ENCODE measurements at places on chromosomes 7 and 10. TPM values are rescaled to one million over a fixed set of nuclear protein-coding genes. Genes with fewer than 3 reads are reported as not detected.

Gene GIMAP2
- total RNA-seq = 12.2 TPM

Gene MEPCE
- 19.8 TPM for total RNA-seq

GRCh38 chr10:112724404-112724991 is 225.5 kb upstream of the TCF7L2 start:
- DNase-seq = no peak

Gene CYP2C8
- 0.57 TPM for total RNA-seq

DNA sequence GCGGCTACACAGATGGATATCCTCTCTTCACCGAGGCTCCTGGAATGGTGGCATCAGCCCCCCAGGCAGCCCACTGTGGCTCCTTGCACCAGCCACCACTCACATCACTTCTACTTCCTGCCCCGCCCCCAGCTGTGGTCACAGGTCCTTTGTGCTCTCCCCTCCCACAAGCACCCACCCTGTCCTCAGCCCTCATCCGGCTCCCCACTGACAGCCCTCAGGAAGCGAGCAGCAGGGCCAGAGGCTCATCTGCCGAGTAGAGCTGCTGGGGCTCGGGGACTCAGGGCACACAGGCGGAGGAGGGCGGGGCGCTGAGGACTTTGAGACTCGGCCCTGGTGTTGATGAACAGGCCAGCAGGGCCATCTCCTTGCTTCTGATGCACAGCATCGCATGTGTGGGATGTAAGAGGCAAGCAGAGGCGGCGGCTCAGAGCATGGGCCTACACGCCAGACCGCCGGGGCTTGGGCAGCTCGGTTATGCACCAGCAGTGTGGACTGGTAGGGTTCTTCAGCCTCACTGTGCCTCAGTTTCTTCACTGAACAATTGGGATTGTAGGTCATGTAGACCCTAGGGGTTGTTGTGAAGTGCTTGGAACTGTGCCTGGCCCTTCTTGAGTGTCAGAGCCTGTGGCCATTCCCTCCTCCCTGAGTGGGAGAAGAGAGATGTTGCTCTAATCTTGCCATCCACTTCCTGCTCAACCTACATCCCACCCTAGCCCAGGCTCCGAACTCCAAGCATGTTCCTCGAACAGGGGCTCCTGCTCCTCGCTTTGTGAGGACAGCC is at the start of gene PRF1:
TSS of gene PRF1 (minus strand) at position 77 of the 784 bp plus-strand sequence. CDS start 1,839 bp downstream, outside the sequence.
- no peak for DNase-seq

DNA sequence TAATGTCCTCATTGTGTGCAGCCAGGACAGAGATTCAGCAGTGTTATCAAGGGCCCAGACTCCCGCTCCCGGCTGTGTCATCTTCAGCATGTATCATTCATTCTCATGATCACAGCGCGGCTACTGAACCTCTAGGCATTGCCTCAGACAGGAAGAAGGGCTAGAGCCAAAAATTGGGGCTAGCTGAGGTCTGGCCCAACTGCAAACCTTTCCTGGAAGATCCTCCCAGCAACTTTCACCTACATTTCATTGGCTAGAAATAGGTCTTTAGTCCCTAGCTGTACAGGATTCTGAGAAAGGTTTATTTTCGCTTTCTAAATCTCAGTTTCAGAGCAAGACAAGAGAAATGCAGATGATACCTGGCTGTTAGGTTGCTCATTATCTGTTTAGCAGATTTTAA is 81.9 kb downstream of the CREM start:
- DNase-seq = no peak

GRCh38 chr10:42553064-42553407 is 85.3 kb downstream of the ZNF33B start:
- no peak for DNase-seq

- DNase-seq = no peak
Measured at GRCh38 chr7:96775046-96775445, 65.4 kb upstream of the SEM1 start.

GRCh38 chr10:15439341-15439842 is 68.3 kb upstream of the FAM171A1 start:
- peak; percentile 86 for DNase-seq

Gene SIRT1
- 21.6 TPM for total RNA-seq

Gene INHBA
- total RNA-seq = 71.2 TPM

DNA sequence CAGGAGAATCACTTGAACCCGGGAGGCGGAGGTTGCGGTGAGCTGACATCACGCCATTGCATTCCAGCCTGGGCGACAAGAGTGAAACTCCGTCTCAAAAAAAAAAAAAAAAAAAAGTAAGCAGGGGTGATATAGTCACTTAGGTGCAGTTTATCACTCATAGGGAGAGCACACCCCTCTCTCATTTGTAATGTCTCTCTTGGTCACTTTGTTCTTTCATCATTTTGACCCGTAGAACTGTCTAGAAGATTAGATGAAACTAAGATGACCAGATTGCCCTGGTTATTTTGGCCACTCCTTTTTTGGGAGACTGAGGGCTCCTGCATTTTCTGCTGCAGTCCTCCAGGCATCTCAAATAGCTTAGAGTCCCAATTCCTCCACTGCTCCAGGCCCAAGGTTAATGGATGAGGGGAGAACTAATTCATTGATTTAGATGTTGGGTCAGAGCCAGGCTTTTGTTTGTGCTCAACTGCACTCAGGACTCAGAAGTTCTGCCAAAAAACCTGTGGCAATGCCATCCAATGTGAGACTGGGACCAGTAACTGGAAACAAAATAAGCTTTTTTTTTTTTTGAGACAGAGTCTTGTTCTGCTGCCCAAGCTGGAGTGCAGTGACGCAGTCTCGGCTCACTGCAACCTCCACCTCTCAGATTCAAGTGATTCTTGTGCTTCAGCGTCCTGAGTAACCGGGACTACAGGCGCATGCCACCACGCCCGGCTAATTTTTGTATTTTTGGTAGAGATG is 50.0 kb upstream of the CAMK1D start:
- no peak for DNase-seq

- DNase-seq = no peak
Measured at GRCh38 chr7:108149908-108150307, 19.7 kb upstream of the LAMB4 start.

GRCh38 chr10:87547734-87548311 is 43.1 kb downstream of the MINPP1 start:
- DNase-seq = no peak

DNA sequence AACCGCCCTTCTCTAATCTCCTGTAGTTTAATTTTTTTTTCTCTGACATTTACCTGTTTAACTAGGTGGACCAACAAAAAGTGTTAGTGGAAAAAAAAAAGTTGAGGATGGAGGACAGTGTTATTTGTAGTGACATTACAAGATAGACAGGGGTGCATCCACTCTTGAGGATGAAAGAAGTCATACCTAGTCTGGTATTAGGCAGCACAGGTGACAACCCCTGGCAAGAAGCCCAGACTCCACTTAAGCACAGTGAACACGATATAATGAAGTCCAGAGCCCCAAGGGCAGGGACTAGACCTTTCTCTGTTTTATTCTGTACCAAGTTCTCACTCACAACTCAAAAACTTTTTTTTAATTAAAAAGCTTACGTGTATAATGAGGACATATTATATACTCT is 268.4 kb downstream of the GPR37 start:
- no peak for DNase-seq

GRCh38 chr10:72173262-72173618 is 42.6 kb upstream of the ANAPC16 start:
- DNase-seq = no peak

DNA sequence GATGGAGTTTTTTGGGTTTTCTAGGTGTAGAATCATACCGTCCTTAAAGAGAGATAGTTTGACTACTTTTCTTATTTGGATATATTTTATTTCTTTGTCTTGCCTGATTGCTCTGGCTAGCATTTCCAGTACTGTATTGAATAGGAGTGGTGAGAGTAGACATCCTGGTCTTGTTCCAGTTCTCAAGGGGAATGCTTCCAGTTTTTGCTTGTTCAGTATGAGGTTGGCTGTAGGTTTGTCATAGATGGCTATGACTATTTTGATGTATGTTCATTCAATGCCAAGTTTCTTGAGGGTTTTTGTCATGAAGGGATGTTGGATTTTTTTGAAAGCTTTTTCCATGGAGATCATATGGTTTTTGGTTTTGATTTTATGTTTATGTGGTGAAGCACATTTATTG is 676.9 kb downstream of the SUGCT start:
- DNase-seq = no peak

DNA sequence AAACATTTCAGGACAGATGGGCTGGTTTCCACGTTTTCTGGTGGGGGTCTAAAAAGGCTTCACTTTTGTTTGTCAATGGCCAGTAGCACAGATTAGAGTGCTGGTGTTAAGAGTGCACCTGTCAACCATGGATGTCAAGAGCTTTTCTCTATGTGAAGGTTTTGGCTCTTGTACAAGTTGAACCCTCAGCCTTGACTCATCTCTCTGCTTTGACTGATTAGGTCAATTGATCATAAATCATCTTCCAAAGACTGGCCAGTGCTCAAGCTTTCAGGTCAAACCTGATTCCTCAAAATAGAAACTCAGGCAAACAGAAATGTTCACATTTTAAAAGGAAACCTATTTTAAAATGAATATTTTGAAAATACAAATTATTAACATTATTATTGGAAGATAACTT is 59.6 kb upstream of the SP4 start:
- DNase-seq = no peak

DNA sequence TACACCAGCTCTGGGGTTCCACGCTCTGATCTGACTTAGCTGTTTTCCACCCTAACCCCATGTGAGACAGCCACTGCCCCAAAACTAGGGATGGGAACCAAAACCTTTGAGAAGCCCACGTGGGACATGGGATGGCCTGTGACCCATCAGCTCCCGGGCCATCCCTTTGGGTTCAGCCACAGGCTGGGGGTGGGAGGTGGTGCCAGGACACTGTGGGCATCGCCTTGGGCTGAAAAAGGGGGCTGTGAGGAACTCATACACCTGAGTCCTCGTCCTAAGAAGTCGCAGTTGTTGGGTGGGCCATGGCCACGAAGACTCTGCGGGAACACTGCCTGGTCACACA is 379.1 kb downstream of the DNAJB6 start:
- DNase-seq = peak; percentile 13

DNA sequence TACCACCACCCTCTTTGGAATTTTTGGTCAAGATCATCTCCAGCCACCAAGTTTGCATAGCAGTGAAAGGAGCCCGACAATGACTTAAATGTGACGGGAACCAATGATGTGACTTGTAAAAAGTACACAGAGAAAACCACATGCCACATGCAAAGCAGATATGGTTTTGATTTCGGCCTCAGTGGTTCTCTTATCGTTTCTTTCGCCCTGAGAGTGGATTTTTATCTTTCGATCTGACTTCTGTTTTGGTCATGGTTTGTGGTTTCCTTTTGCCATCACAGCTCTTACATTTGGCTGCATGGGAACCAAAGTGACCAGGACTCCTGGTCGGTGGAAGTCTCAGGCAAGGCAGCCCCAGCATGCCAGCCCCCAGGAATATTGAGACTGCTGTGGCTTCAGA is 31.5 kb downstream of the TCF7L2 start:
- no peak for DNase-seq

DNA sequence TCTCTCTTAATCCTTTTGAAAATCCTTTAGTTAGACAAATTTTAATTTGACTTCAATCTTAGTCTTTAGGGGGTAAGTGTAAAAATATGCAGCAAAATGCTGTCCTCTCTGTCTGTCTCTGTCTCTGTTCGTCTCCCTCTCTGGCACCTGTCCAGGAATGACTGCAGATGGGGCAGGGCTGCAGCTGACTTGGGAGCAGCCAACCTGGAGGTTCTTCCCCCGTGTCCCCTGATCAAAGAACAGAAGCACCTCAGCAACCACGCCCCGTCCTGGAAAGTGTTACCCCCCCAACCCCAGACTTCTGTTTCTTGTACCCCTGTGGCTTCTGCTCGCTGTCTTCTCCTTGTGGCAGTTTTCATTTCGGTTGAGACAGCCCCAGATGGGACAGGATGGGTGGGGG is 141.6 kb upstream of the NPS start:
- peak; percentile 30 for DNase-seq

Gene ZNF680
- total RNA-seq = 25.3 TPM
